ENCODE measurements at places on chromosomes 3 and 15. TPM values are rescaled to one million over a fixed set of nuclear protein-coding genes. Genes with fewer than 3 reads are reported as not detected.

DNA sequence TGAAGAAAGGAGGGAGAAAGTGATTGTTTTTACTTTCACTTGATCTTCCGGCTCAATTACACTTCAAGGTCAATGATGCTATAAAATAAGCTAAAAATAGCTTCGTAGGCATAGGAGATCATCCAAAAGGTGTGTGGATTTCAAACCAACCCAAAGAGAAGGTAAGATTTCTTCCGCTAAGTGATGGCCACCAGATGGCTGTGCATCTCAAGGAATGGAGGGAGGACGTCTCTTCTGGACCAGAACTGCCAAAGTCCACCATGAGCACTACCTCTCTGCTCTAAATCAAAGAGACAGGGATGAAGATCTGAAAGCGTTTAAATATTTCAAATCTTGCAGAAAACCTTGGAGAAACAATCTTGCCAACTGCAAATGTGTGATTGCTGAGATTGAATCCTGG lies 199.1 kb upstream of the ZPLD1 start:
- no peak for DNase-seq

DNA sequence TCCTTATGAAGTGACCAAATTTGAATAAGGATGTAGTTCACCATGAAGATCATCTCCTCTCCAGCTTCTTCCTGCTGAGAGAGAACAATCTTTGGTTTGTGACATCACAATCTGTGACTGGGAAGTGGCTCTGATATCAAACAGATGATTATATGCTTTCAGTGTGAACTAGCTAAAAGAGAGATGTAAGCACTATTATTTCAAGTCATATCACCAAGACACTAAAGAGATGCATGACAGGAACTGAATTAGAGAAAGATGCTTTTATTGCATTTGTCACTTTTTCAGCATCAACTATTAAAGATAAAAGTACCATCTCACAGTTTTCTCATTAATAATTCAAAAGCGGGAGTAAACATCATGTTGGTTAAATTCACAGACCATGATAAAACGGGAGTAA lies 3.5 kb downstream of the CHRM5 start:
- no peak for DNase-seq

DNA sequence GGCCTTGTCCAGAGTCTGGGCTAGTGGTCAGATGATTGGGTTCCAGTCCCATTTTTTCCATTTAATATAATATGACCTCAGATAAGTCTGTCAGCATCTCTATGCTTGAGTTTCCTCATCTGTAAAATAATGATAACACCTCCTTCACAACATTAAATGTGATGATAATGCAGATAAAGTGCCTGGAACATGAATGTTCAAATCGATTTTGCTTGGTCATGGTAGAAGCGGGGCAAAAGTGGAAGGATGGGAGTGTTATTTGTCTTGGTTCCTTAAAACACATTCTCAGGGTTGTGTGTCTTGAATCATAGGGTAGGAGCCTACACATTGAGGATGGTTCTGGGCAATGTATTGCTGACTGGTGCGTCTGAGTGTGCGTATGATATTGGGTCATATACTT lies 16.9 kb downstream of the ARIH2 start:
- DNase-seq: no peak

- DNase-seq: no peak
These were observed 91.5 kb upstream of the CMC1 start for GRCh38 chr3:28149960-28150359.

GRCh38 chr15:92166029-92166428 lies 227.7 kb upstream of the ST8SIA2 start:
- no peak for DNase-seq

- no peak for DNase-seq
These were observed 49.4 kb upstream of the TNFAIP8L3 start for GRCh38 chr15:51144021-51144532.

GRCh38 chr3:113075588-113075987 lies 84.8 kb downstream of the GTPBP8 start:
- DNase-seq: no peak

- no peak for DNase-seq
These were observed 23.4 kb downstream of the BMF start for GRCh38 chr15:40085266-40085665.

DNA sequence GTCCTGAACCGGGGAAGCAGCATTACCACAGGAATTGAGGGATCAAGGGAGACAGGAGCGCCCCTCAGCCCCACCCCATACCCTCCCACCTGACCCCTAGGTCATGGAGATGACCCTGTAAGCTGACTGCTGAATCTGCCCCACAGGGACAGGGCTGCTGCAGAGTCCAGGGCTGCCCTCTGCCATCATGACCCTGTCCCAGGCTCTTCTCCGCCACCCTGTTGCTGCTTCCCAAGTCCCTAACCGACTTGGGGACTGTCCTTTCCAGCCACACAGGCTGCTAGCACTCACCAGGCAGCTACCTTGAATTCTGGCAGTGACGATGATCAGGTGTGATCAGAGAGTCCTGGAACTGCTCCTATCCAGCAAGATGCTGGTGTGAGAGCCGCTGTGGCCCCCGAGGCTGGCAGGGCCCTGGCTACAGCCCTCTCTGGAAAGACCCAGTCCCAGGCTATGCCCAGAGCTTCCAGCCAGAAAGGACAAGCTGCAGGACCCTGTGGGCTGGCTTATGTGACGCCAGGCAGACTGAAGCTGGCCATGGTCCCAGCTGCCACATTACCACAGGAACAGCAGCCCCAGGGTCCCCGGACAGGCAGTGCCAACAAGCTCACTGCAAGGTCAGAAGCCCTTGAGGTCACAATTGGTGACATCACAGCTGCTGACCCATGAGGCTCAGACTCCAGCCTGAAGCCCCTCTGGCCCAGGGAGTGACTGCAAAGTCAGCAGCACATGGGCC lies at the start of gene C3orf22:
Gene C3orf22, minus strand, starts transcription at position 597 of the 736 bp plus-strand sequence. CDS start 5,542 bp downstream, outside the sequence.
- DNase-seq: no peak

DNA sequence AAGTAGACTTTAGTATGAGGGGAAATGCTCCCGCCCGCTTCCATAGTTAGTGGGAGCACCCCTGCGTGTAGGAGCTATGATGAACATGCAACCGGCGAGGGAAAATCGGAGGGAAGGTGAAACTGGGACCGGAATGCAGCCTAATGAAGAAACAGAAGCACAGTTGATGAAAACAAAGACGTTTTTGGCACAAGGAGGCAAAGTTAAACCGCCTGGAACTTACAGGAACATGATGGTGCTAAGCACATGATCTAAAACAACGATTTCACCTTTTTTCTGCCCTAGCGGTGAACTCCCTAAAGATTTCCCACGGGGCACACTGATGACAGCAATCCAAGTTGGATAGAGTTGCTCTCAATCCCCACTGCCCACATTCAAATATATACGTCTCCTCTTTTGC lies 49.4 kb upstream of the SPATA12 start:
- DNase-seq: no peak

DNA sequence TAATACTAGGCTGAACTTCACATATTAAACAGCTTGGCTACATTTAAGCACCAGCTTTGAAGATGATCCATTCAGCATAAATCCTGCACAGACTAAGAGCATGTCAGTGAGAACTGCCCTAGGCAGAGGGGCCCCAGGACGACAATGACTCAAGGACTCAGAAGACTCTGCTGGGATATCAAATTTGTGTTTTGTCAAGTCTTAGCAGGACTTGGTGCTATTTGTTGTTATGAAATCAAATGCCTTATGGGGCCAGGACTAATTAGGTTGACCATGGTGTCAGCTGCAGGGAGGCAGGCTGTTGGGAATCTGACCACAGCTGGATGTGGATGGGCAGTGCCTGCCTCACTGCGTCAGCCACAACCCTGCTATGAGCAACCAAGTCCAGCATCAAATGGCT lies 91.8 kb downstream of the RYR3 start:
- DNase-seq: no peak

DNA sequence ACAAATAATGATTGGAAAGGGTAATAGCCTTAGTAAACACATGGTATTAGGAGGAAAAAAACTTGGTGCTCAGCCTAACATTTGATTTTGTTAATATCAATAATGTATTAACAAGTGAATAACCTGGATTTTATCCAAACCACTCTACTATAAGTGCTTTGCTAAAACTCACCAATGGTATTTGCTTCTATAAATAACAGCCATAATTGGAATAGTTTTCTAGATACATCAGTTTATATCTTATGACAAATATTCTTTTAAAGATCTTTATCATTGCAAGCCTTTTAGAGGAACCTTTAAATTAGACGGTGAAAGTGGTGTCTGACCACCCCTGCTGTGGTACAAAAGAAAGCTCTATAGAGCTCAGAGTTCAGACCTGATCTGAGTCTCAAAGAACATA lies 123.9 kb downstream of the SHOX2 start:
- no peak for DNase-seq

GRCh38 chr3:61497463-61497862 lies 63.9 kb upstream of the PTPRG start:
- no peak for DNase-seq

DNA sequence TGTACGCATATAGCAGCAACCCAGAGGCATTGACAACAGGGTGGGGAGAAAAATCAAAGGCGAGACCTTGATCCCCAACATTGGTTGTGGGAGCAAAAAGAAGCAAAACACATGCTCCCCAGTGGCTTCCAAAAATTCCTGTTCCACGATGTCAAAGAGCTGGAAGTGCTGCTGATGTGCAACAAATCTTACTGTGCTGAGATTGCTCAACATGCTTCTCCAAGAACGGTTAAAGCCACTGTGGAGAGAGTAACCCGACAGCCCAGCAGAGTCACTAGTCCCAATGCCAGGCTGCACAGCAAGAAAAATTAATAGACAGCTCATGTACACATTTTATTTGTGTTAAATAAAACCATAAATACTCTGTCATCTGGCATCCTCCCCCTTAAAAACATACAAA lies 179.9 kb upstream of the PFN2 start:
- no peak for DNase-seq

- DNase-seq: no peak
These were observed 45.6 kb upstream of the NDUFB4 start for GRCh38 chr3:120550546-120550945.

DNA sequence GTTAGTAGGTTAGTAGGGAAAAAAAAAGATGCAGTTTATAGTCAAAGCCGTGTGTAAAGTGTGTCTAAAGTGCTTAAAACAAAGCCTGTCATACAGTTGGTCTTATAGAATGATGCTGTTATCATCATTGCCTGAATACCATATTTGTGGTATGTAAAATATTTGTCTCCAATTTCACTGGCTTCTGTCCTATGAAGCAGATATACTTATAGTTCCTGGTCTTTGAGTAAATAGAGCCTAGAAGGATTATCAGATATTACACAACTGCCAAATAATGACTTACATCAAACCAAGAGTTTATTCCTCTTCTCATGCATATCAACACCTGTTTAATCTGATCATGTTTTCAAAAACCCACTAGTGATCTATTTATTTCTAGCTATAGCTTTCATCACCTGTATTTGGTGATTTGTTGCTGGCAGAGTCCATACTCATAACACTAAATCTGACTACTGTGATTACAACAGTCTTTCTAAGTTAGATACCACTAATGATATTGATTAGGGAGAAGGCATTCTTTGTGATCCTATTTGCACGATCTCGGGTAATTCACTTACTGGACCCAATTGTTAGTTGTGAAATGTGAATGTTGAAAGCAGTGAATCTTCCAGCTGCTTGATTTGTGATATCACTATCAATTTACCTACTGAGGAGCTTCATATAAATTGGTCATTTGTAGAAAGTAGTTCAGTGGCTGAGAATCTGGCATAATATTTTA lies 413.7 kb downstream of the LPP start:
- no peak for DNase-seq

DNA sequence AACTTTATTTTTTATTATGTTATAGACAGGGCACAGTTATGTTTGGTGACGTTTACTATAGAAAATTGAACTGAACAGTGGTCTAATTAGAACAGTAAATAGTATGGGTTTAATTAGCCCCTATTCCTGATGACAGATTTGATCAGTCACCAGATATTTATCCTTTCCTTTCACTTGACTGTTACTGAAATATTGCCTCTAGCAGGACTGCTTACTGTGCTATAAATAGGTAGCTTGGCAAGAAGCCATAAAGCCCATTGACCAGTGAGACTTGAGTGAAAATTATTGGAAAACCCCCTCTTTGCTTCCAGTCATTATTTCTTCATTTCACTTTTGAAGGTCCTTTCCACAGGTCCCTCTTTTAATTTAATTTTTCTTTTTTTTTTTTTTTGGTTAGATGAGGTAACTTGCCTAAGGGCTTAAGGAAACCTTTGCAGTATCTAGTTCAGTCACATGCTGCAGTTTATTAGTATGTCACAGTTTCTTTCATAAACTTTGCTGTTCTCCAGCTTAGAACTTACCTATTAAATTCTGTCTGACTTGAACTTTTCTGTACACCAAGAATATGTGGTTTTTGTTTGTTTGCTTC lies 115.6 kb downstream of the ADAMTSL3 start:
- no peak for DNase-seq

GRCh38 chr3:79766496-79767193 lies 1.2 kb downstream of the ROBO1 start:
- DNase-seq: no peak

DNA sequence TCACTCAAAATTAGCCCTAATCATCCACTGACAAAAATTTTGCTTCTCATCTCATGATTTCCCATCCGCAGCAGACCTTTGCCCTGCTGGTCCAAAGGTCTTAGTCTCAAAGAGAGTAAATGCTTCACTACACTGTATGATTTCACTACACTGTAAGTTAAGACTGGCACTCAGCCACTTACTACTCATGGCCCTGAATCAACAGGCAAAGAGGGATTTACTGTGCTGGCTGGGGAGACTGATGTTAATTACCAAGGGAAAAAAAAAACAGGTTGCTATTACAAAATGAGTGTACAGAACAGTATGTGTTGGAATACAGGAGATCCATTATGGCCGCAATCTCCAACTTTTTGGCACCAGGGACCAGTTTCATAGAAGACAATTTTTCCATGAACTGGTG lies 214.8 kb downstream of the ZMAT3 start:
- no peak for DNase-seq

GRCh38 chr3:14803981-14804834 lies 14.6 kb upstream of the FGD5 start:
- DNase-seq: no peak

DNA sequence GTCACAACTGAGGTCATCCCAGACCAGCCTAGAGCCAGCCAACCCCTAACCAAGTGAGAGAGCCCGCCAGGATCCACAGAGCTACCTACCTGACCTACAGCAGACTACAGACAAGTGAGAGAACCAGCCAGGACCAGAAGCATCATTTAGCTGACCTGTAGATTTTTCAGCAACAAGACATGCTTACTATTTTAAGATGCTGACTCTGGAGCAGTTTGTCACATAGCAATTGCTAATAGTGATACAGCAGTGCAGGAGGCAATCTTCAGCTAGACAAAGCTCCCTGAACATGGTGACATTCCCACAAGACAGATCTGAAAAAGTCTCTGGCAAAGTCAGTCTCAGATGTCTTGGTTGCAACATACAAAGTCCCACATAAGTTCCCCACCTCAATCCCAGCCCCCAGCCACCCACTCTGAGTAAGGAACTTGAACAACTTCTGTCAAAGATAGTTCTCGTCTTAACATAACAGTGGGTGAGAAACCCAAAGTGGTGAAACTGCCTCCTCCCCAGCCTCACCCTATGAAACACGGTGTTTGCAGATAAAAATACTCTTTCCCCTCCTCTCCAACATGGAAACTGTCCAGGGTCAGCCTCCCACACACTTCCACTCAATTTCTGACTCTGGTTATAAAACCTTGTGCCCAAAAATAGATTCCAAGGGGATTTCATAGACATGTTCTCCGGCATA lies 120.3 kb upstream of the SLC6A11 start:
- DNase-seq: no peak

Gene CAND2
- 1.1 TPM for total RNA-seq

Gene HDGFL3
- total RNA-seq: 19.1 TPM

Gene CHRFAM7A
- total RNA-seq: 2.1 TPM

Gene STAB1
- 0.07 TPM for total RNA-seq

Gene GPR176
- 0.53 TPM for total RNA-seq

Gene IL16
- total RNA-seq: 42.8 TPM

Gene CIB2
- total RNA-seq: 2.2 TPM

Gene TXNRD3
- total RNA-seq: 1.3 TPM
